ENCODE measurements at places on chromosomes 16 and 17.

DNA sequence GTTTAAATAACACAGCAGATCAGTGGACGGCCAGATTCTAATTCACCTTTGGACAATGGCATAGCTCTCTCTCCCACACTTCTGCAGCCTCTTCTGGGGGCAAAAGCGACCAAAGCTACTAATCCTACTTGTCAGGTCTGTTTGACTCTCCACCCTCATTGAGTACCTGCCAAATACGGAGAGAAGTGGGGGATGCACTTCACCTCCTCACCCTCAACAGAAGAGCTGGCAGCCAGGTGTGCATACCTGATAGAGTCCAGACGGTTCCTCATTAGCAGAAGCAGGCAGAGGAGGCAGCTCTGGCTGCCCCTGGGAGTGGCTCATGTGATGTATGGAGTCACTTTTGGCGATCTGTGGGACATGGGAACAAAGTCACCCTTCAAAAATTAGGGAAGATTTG lies 4.9 kb downstream of the DNAH3 start:
- no peak for DNase-seq

GRCh38 chr17:33730131-33730530 lies 437.0 kb upstream of the ASIC2 start:
- no peak for DNase-seq

- DNase-seq = no peak
Measured at GRCh38 chr16:55047331-55047730, 116.7 kb downstream of the IRX5 start.

DNA sequence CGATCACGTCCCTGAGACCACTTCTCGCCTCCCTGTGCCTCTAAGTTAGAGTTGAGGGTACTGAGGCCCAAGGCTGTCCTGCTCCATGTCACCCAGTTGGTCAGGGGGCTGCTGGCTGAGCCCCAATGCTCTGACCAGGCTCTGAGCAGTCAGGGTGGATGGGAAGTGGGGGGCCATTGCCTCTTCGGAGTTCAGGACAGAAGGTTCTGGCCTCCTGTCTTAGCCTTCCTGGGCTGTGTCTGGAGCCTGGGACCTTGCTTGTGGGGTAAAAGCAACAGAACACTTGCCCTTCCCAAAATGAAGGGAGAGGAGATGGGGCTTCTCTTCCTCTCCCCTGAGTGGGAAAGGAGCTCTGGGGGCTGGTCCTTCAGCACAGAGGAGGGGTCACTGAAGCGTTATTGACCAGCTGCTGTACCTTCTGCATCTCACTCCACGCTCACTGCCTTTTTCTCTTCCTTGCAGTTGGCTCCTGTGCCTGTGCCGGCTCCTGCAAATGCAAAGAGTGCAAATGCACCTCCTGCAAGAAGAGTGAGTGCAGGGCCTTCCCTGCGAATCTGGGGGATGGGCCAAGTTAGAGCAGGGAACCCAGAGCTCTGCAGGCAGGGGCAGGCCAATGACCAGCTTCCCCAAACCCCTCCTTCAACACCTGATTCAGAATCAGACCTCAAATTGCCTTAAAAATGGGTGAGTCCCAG lies 580 bp downstream of the MT1X start:
- DNase-seq = no peak

DNA sequence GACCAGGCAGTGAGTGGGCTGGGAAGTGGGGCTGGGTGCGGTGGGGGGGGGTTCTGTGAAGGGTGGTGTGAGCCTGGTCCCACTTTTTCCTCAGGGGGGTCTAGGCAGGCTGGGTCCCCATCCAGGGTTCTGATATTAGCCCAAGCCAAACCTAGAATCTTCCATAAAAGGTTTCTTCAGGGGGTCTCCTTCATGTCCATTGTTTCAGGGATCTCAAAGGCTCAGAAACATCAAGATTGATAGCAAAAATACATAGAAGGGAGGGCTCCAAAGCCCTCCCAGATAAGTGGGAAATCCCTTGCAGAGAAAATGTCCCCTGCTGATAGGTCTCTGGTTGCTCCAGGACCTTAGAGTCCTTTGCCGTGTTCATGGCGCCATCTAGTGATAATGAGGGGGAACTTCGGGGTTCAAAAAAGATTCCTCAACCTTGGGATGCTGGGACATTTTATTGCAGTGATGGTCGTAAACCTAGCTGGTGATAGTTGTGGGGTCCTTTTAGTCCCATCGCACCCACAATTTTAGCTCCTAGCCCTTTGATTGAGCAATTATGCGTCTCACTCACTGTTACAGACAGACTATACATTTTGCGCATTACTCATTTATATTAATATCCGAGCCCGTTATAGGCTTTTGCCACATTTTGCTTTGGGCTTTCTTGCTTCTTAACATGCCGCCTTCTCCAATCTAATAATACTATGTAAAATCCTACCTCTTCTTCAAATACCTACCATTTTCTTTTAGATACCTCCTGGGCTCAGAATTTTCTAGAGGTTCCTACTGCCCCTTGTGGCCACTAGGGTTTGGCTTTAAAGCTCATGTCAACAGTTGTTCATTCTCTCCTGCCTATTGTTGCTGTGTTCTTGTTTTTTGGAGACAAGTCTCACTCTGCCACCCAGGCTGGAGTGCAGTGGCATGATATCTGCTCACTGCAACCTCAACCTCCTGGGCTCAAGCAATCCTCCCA lies 35.1 kb downstream of the IGF2BP1 start:
- DNase-seq = no peak

- no peak for DNase-seq
Measured at GRCh38 chr16:53925526-53925925, 221.6 kb downstream of the FTO start.

GRCh38 chr16:29813644-29814562 lies 1.9 kb downstream of the PRRT2 start:
- DNase-seq = no peak

DNA sequence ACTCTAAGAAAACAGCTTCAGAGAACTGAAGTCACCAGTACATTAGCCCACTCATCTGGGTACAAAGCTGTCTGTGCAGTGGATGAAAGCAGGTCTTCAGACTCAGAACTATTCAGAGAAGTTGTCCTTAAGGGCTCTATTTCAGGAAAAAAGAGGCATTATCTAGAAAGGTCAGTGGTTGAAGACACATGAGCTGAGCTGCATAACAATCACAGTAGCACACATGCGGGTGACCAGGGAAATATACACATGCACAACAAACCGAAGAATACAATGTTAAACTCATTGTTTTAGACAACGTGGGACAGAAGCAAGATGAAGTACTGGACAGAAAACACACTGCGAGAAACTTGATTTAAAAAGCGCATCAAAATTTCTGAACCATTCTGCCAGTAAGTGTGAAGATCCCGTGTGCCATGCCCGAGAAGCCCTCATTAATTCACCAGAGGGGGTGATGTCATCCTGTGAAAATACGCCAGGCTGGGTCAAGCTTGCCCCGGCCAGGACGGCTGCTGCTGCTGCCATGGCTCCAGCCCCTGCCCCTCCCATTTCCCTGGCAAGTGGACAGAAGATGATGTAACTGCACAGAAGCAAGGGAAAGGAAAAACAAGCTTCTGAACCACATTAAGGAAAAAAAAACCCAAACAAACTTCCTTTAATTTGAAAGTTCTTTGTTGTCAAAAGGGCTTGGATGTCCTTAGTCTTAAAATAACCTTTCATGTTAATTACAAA lies 10.1 kb downstream of the DYNC1LI2 start:
- DNase-seq = no peak

DNA sequence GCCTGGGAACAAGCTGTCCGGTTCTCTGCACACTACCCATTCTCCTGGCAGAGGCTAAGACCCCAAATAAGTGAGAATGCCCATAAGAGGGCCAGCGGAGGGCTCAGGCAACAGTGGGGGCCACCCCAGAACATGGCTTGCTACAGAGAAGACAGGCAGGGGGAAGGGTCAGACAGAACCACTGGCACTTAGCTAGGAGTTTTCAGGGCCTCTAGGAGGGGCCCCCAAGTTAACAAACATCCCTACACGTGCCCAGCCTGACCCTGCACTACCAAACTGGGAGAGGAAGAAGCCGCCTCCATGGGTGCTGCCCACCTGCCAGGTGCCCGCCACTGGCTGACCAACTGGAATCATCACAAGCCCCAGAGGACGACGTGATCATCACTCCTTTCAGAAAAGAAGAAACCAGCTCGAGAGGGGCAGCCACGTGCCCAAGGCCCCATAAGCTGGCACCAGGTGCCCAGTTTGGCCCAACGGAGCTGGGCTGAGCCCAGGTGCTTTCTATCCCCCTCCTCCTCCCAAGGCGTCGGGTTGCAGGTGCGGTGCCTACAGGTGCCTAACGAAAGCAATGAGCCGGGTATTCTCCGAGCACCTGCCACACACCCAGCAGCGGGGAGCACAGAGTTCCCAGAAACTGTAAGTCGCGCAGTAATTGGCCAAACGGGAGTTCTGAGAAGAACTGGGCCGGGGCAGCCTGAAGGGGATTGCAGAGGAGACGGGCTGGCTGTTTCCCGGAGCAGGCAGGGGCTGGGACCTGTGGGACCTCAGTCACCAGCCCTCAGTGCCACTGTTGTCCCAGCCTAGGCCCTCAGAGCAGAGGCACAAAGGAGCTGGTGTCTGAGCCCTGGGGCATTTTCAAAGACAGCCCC lies 13.2 kb downstream of the RPH3AL start:
- no peak for DNase-seq

GRCh38 chr17:63821804-63822203 lies 5.4 kb upstream of the PSMC5 start:
- no peak for DNase-seq

DNA sequence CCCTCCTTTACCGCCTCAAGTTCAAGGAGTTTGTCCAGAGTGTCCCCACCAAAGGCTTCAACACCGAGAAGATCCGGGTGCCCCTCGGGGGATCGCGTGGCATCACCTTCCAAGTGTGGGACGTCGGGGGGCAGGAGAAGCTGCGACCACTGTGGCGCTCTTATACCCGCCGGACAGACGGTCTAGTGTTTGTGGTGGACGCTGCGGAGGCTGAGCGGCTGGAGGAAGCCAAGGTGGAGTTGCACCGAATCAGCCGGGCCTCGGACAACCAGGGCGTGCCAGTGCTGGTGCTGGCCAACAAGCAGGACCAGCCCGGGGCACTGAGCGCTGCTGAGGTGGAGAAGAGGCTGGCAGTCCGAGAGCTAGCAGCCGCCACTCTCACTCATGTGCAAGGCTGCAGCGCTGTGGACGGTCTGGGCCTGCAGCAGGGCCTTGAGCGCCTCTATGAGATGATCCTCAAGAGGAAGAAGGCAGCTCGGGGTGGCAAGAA lies 1.1 kb downstream of the ARL4D start:
- DNase-seq = no peak

- DNase-seq = no peak
Measured at GRCh38 chr16:56203052-56203451, 11.8 kb downstream of the GNAO1 start.

GRCh38 chr16:67936880-67937605 lies 393 bp upstream of the PSMB10 start:
- peak; percentile 69 for DNase-seq
